Kidney (tissue), 22 donors: ENCODE measurements at places on chromosomes 11 and 22. TPM values are rescaled to one million over a fixed set of nuclear protein-coding genes. Genes with fewer than 3 reads are reported as not detected.
A peak's percentile ranks its signal among the peaks of the same experiment; 100 is the strongest.

GRCh38 chr11:111272420-111272819 lies 25.9 kb upstream of the POU2AF3 start:
- H3K27me3 ChIP-seq = no peaks in the 10 kb centered on the region
- DNase-seq = no peak
- H3K27ac ChIP-seq = no peak overlapping the region
- H3K4me1 ChIP-seq = no peaks in the 10 kb centered on the region

- no peaks in the 10 kb centered on the region for H3K36me3 ChIP-seq
- no peak for DNase-seq
- no peak overlapping the region for H3K4me3 ChIP-seq
- no peak overlapping the region for H3K27ac ChIP-seq
- peaks cover 14% of the 10 kb centered on the region for H3K4me1 ChIP-seq
Measured at GRCh38 chr11:126624506-126624905, 269.0 kb downstream of the ST3GAL4 start.

- no peaks in the 10 kb centered on the region for H3K4me1 ChIP-seq
- no peak overlapping the region for H3K27ac ChIP-seq
- H3K36me3 ChIP-seq = no peaks in the 10 kb centered on the region
- H3K4me3 ChIP-seq = no peak overlapping the region
- H3K27me3 ChIP-seq = no peaks in the 10 kb centered on the region
- no peak for DNase-seq
Measured at GRCh38 chr11:133509924-133510697, 22.2 kb downstream of the OPCML start.

Gene ANO5
- 3.5 TPM for polyA plus RNA-seq

Gene OR2AT4
- not detected for polyA plus RNA-seq

Gene OR5B2
- not detected for polyA plus RNA-seq

GRCh38 chr11:79108851-79109250 lies 332.0 kb downstream of the TENM4 start:
- H3K27me3 ChIP-seq = no peaks in the 10 kb centered on the region
- DNase-seq = no peak
- H3K4me3 ChIP-seq = no peak overlapping the region
- H3K36me3 ChIP-seq = no peaks in the 10 kb centered on the region

GRCh38 chr11:120028181-120028896 lies 109.6 kb downstream of the TRIM29 start:
- no peaks in the 10 kb centered on the region for H3K36me3 ChIP-seq
- no peaks in the 10 kb centered on the region for H3K4me1 ChIP-seq
- H3K27ac ChIP-seq = no peak overlapping the region
- no peak overlapping the region for H3K4me3 ChIP-seq
- peak; percentile 31 for DNase-seq

GRCh38 chr11:61181489-61181888 lies 20.3 kb upstream of the VPS37C start:
- H3K27ac ChIP-seq = no peak overlapping the region
- DNase-seq = no peak
- no peak overlapping the region for H3K4me3 ChIP-seq
- no peaks in the 10 kb centered on the region for H3K36me3 ChIP-seq
- no peaks in the 10 kb centered on the region for H3K27me3 ChIP-seq

Gene GAB2
- polyA plus RNA-seq = 3.3 TPM

Gene OR56B1
- not detected for polyA plus RNA-seq

DNA sequence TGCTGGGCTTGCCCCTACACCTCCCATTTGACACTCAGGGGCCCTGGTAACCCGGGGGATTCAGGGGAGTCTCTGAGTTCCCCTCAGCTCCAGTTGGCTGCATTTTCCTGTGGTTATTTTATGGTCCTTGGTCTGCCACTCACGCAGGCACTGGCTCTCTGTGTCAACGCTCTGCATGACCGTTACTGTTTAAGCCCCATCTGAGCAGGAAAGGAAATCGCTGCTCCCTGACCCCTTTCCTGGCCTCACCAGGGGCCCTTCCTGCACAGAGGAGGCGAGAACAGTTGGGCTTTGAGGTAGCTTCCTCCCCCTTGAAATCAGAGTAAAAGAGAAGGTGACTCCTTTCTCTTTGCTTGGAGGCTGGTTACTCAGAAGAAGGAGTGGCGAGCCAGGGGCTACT lies 2.4 kb downstream of the C1QTNF4 start:
- peaks cover 2% of the 10 kb centered on the region for H3K4me1 ChIP-seq
- H3K27ac ChIP-seq = no peak overlapping the region

Gene APOL5
- polyA plus RNA-seq = not detected

GRCh38 chr11:69361466-69361865 lies 67.5 kb downstream of the MYEOV start:
- H3K36me3 ChIP-seq = no peaks in the 10 kb centered on the region
- no peak overlapping the region for H3K4me3 ChIP-seq
- H3K27ac ChIP-seq = no peak overlapping the region
- peak; percentile 6 for DNase-seq
- no peaks in the 10 kb centered on the region for H3K27me3 ChIP-seq
- no peaks in the 10 kb centered on the region for H3K4me1 ChIP-seq
